Fibroblast of skin of abdomen (primary cell): ENCODE measurements at places on chromosomes 7 and 10.

GRCh38 chr10:105409370-105409769, 768.3 kb downstream of the SORCS3 start:
- DNase-seq, result no peak

- peak; percentile 37 for DNase-seq
These were observed 8.8 kb upstream of the ZC3HAV1 start for GRCh38 chr7:139118234-139118804.

GRCh38 chr7:88306590-88307048, at the start of gene STEAP4:
STEAP4 (minus strand) TSS chr7:88306894; CDS start chr7:88284269, 22,625 bp downstream.
- peak; percentile 38 for DNase-seq

GRCh38 chr7:77401002-77401401, 15.1 kb downstream of the GSAP start:
- no peak for DNase-seq

DNA sequence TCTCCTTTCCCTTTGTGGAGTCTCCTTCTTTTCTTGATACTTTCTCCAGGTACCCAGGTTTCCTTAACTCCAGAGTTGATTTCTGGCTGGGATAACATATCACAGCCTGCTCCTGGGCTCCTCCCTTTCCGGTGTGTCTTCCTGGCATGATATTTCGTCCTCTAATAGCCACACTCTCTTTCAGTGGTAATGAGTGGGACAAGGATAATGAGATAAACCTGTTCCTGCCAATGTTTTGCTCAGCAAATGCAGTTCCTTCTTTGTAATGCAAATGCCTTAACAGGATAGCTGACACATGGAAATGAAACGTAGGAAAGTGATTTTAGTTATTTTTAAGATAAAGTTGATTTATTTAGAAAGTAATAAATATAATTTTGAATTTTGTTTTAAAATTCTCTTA, 168.6 kb downstream of the NRP1 start:
- DNase-seq, result no peak

- DNase-seq, result peak; percentile 83
These were observed 67.7 kb downstream of the TACR2 start for GRCh38 chr10:69348816-69349541.

- DNase-seq, result peak; percentile 62
These were observed 59.9 kb downstream of the PON1 start for GRCh38 chr7:95264363-95264891.

DNA sequence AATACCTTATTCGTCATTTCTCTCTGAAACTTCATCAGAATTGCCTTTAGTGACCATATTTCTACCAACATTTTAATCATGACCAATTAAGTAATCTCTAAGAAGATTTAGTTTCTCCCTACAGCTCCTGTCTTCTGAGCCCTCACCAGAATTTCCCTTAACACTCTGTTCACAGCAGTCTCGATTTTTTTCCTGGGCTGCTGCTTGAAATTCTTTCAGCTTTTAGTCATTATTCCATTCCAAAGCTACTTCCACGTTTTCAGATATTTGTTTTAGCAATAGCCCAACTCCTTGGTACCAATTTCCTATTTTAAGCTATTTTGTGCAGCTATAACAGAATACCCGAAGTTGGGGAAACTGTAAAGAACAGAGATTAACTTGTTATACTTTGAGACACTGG, 192.4 kb upstream of the DKK1 start:
- peak; percentile 8 for DNase-seq
